T-helper 1 cell (primary cell): ENCODE measurements at places on chromosomes 1 and 21.

DNA sequence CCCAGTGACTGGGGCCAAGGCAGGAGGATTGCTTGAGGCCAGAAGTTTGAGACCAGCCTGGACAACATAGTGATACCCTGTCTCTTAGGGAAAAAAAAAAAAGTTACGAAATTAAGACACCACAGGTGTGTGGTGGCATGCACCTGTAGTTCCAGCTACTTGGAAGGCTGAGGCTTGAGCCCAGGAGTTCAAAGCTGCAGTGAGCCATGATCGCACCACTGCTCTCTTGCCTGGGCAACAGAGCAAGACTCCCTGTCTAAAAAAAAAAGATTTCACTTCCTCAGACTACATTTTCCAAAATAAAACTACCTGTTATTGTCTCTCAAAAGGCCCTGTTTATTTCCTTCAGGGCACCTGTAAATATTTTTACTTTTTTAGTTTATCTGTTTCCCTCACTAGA, 4.7 kb upstream of the STK40 start:
- no peak for DNase-seq

DNA sequence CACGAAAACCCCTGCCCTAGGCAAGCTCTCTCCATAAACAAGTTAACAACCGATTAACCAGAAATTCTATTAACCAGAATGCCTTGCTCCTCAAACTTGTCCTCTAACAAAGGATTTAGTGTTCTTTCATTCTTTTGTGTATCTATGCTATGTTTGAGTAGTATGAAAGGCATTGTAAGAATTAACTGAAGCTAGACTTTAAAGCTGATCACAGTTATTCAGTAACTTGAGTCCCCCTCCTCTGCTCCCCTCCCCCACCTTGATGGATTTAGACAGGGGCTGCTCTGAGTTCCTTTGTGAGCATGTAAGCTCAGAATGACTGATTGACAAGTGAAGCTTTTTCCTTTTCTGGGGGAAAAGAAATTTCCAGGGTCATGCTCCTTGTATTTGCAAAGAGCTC, 257.6 kb downstream of the TTLL7 start:
- DNase-seq: no peak

- DNase-seq: no peak
Measured at GRCh38 chr1:150093805-150094204, 26.2 kb downstream of the VPS45 start.

GRCh38 chr1:106921186-106921585, 135.3 kb upstream of the PRMT6 start:
- DNase-seq: no peak

- no peak for DNase-seq
Measured at GRCh38 chr1:247077876-247078257, 744 bp downstream of the ZNF670 start.

- no peak for DNase-seq
Measured at GRCh38 chr1:58430421-58431275, 115.9 kb downstream of the OMA1 start.

DNA sequence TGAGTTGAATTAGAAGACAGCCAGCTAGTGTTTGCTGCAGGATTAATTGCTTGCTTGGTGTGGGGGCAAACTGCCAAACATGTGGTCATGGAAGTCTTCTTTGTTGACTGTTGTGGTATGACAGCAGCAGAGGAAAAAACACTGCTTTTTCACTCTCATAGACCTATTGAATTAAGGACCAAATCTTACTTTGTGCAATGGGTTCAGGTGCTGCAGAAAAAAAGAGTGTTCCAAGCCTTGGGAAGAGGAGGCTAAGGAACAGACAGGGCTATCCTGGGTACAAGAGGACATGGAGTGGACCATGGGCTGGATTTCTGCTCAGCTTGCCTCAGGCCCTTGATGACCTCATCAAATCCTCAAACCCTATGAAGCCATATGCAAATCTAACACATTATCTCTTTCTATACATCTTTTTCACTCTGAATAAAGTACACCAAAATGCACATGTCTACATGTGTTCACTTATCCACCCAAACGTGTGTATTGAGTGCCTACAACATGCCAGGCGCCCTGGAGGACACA, 61.5 kb downstream of the SIPA1L2 start:
- DNase-seq: no peak

DNA sequence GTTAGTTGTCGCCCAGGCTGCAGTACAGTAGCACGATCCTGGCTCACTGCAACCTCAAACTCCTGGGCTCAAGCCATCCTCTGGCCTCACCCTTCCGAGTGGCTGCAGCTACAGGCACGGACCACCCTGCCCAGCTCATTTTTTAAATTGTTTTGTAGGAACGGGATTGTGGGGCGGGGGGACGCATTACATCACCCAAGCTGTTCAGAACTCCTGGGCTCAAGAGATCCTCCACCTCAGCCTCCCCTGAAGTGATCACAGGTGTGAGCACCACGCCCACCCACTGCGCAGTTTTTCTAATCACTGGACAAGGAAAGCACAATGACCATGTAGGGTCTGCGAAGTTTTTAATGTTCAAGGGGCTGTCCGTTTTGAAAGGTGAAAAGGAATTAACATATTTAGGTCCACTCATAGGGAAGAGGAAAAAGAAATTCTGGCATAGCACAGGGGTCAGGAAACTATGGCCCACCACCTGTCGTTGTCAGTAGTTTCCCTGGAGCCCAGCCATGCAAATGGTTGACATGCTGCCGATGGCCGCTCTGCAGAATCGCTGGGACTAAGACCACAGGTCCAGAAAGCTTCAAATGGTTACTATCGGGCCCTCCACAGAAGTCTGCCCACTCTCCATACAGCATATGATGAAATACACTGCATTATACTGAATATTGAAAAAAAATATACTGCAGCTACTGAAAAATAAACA, 26.0 kb downstream of the SETD4 start:
- DNase-seq: no peak

DNA sequence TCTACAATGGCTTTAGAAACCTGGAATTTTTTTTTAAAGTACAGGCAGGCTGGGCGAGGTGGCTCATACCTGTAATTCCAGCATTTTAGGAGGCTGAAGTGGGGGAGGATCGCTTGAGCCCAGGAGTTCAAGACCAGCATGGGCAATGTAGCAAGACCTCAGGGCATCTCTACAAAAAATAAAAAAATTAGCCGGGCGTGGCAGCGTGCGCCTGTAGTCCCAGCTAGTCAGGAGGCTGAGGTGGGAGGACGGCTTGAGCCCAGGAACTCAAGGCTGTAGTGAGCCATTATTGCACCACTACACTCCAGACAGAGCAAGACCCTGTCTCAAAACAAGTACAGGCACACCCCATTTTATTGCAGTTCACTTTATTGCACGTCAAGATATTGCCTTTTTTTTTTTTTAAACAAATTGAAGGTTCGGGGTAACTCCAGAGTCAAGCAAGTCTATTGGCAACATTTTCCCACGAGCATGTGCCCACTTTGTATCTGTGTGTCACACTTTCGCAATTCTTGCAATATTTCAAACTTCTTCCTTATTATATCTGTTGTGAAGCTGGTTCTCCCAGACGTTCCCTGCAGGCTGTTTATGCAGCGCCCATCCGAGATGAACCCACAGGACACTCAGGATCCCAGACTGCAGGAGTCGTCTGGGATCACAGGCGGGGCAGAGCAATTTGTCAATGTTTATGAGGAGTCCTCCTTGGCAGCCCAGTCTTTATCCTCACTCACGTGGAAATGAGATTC, 4.7 kb downstream of the HES2 start:
- DNase-seq: no peak

- DNase-seq: no peak
Measured at GRCh38 chr1:172650474-172651193, 8.3 kb upstream of the FASLG start.

GRCh38 chr1:212414328-212415106, at the start of gene PACC1:
Gene PACC1 (minus strand): TSS chr1:212414886. CDS start chr1:212414757, 129 bp downstream.
- peak; percentile 82 for DNase-seq

DNA sequence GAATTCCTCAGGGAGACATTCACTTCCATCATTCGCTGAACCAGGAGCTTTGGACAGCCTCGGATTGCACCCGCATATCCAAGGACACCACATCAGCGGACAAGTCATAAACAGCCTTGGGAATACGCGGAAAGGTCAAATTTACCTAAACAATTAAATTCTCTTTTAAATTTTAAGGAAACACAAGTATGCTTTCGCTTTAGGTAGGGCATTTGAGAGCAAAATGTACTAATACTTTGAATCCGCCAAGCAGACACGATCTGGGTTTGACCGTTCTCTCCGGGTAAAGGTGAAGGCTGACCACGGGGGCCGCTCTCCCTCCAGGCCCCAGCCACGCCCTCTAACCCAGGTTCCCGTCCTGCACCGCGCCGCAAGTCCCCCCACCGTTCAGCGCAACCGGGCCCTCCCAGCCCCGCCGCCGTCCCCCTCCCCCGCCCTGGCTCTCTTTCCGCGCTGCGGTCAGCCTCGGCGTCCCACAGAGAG, 479 bp upstream of the ACADM start:
- DNase-seq: peak; percentile 41

DNA sequence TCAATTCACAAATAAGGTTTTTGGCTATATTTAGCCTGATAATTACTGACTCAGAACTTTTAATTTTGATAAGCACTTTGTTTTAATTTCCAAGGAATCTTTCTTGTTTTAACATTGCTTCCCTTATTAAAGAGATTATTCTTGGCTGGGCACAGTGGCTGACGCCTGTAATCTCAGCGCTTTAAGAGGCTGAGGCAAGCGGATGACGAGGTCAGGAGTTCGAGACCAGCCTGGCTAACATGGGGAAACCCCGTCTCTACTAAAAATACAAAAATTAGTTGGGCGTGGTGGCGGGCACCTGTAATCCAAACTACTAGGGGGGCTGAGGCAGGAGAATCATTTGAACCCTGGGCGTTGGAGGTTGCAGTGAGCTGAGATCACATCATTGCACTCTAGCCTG, 13.8 kb downstream of the ALG14 start:
- no peak for DNase-seq

DNA sequence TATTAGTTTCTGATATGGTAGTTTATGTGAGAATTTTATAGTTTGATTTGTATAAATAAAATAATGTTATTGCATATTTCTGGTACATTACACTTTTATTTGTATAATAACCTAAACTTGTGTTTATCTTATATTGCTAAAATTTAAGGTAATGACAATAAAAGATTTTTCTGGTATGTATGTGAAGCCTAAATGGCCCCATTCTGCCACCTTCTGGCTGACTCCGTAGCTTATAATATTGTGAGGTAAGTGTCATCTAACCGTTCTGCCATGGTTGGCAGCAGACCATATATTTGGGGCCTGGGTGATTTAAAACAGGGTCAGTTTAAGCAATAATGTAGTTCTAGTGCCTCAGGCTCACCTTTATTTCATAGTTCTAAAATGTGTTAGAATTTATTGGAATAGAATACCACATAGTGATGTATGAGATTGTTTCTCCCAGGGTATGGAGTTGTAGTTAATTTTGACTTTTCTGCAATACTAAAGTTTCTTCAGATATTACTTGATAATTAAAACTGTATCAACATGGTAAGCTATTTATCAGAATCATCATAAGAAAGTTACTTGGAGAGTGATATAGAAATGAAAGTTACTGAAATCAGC, 21.2 kb upstream of the PRKACB start:
- DNase-seq: peak; percentile 32

DNA sequence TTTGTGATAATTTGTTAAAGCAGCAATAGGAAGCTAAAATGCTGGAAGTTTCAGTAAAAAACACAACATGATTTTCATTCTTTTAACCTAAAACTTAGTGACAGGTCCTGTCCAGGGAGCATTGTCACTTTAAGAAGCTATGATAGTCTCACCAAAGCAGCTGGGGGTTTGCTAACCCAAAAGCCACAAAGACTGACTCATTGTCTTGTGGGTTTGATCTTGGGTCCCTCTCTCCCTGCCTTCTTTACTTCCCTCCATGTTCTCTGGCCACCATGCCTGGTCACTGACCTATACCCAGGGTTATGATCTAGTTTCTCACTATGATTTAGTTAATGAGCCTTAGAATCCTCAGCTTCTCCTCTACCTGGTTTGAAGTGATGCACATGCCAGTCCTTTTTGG, 213.5 kb upstream of the PTGFR start:
- DNase-seq: no peak
